ENCODE measurements at places on chromosomes 3 and 15.

- no peak for DNase-seq
Observed at GRCh38 chr3:177563792-177564191, 366.5 kb upstream of the TBL1XR1 start.

DNA sequence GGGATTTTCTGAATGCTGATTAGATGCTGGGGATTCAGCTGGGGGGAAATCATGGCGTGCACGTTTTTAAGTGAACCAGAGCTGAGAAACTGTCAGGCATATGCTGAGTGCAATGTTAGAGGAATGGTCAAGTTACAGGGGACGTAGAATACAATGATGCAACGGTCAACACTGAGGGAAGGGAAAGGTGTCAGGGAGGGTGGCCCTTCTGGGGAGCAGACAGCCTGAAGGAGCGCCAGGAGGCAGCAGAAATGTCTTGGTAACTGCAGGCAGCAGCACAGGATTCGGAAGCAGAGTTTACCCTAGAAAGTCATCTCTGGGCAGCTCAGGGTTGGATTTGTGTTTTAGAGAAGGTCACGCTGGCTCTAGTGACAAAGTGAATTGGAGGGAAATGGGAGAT lies 47.6 kb upstream of the RGMA start:
- DNase-seq = no peak

DNA sequence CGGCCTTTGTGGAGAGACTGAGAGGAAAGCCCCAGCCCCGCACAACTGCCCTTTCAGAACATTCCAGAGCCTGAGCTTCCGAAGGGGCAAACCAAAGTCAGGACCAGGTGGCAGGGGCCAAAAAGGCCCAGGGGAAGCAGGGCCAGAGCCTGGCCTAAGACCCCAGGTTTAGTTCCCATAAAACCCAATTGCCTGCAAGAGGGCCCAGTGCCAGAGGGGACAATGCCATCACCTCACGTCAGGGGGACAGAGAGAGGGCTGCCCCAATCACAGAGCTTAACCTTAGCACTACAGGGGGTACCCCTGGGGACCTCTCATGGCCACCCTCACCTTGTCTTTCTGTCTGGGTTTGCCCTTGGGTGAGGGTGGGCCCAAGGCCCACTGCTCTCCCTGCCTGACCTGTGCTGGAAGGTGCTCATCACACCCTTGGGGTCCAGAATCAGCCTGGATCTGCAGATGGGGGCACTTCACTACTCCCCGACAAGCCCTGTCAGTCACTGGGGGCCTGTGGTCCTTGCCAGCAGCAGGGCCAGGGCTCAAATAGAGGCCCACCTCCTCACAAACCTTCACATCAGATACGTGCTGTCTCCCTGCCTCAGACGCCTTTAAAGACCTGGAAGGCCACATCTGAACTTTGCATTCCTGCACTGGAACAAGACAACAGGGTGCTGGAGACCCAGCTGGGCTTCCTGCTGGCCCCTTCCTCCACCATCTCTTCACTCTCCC lies 3.8 kb downstream of the CALML4 start:
- no peak for DNase-seq

DNA sequence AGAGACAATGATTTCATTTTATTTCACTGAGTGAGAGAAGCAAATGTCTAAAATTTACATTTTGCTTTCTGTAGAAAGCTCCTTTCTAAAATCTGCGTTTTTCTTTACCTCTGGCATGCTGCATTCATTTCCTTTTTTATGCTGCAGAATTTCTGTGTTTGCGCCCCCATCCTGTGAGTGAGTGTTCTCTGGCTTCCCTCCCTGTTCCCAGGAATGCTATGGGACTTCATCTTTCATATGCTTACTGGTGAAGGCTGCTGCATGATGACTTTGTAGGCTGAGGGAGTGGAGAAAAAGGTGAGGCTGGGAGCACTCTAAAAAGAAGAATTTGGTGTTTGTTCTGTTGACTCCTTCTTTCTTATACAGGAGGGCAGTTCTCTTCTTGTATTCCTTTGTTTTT lies 7.7 kb upstream of the TMC3 start:
- DNase-seq = no peak

- no peak for DNase-seq
Observed at GRCh38 chr3:146638718-146639117, 33.6 kb upstream of the PLSCR5 start.

GRCh38 chr3:48425281-48425812 lies 4.5 kb downstream of the PLXNB1 start:
- no peak for DNase-seq

DNA sequence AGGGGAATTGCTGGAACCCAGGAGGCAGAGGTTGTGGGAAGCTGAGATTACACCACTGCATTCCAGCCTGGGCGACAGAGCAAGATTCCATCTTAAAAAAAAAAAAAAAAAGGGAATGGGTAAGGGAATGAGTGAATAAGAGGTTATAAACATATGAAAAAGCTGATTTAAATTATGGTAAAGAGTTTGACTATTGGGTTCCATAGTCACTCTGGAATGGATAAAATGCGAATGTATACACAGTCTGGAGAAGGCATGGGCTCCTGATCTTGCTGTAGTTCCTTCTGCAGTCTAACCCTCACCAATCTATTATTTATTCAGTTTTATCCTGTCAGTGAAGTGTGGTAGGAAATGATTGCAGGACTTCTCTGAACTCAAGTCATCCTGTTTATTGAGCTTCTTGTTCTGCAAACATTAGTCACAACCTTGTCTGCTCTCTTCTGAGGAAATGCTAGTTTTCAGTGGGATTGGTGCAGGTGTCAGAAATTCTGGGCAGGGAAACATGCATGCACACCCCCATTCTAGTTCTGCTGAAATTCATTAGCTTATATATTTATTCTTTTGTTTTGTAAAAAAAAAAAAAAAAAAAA lies 190.9 kb upstream of the CFAP20DC start:
- DNase-seq = no peak
